ENCODE measurements at places on chromosomes 1 and 21.
A peak's percentile ranks its signal among the peaks of the same experiment; 100 is the strongest.

DNA sequence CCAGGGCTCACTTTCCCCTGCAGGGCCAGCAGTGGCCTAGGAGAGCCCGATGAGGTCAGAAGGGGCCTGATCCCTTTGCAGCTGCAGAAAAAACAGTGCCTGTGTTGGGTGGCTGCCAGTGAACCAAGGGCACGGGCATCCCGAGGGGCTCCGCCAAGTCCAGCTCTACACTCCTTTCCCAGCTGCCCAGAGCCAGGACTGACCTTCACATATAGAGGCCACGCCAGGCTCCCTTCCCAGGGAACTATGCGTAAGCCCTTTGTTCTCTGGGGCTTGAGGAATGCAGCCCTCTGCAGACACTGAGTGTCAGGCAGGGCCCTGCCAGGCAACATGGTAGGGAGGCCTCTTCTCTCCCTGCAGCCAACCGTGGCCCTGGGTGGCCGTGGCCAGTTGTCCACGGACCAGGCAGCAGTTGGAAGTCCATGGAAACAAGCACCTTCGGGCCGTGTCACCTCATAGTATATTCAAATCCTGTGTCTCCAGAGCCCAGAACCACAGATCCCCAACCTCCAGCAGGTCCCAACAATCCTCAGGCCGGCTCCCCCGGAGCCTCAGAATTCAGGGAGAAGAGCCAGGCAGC is 194.0 kb downstream of the NPHP4 start:
- DNase-seq = no peak

GRCh38 chr1:67674260-67675011 is 10.6 kb upstream of the GADD45A start:
- DNase-seq = no peak

GRCh38 chr1:202161151-202162046 is 997 bp upstream of the PTPN7 start:
- DNase-seq = no peak

GRCh38 chr1:244306544-244306943 is 145.2 kb downstream of the ADSS2 start:
- no peak for DNase-seq

DNA sequence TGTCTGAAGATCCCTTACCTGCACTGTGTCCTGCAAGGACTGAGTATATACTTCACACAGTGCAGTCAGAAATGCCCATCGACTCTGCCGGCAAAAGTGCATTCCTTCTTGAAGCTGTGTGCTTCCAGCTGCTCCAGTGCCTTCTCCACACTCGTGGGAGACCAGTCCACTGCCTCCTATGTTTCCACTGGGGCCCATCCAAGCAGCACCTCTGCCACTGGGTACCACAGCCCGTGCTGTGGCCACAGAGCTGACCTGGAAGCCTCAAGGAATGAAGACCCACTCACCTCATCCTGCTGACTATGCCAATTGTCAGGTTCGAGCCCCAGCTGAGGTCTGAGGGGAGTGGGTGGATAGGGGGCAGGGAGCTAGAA is 108.1 kb downstream of the GDAP2 start:
- no peak for DNase-seq

DNA sequence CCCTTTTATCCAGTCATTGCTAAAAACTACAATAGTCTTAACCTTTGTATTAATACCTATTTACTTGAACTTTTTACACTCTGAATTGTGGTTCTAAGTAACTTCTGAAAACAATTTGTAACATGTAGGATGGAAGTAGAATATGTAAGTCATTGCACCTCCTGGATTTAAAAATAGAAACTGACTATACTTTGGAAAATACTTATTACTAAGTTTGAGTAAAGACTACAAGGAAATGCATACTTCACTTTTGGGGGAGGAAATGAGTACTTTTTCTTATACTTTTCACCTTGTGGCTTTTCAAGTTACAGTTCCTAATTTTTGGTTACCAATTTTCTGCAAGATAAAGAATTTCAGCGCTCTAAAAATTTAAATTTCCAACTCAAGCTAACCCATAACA is 8.7 kb downstream of the RGS18 start:
- no peak for DNase-seq

DNA sequence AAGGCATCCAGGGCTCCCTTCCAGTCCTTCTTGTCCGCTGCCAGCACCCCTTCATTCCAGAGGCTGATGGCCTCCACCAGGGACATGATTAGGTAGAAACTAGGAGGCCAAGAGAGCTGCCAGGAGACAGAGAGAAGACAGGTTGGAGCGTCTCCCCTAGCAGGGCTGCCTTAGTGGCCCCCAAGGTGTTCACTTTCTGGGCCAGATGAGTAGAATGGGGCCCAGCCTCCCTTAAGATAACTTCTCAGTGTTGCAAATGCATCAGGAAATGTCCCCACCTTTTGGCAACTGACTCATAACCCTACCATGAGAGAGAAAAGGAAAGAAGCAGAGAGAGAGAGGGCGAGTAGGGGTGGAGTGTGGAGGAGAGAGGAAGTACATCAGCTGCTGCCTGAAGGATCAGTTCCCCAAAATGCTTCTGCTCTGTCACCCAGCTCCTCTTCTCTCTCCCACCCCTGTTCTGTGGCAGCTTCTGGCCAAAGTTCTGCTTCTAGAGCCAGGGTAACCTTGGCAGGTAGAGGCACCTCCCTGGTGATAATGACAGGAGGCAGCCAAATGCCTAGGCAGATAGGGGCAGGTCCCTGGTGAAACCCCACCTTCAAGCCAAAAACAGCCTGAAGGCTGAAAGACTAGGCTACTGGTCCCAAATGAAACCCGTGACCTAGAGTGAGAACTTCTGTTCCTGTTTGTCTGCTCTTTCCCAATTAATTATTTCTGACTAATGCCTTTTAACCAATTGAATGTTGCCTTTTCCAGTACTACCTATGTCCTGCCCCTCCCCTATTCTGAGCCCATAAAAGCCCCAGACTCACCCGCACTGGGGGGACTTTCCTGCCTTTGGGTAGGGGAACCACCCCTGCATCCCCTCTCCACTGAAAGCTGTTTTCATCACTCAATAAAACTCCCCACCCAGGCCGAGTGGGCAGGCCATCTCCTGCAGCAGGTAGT is at the start of gene NCF2:
Gene NCF2 (minus strand): TSS at position 216 of the 948 bp plus-strand sequence. CDS start 130 bp downstream, at position 86.
- DNase-seq = peak; percentile 100

DNA sequence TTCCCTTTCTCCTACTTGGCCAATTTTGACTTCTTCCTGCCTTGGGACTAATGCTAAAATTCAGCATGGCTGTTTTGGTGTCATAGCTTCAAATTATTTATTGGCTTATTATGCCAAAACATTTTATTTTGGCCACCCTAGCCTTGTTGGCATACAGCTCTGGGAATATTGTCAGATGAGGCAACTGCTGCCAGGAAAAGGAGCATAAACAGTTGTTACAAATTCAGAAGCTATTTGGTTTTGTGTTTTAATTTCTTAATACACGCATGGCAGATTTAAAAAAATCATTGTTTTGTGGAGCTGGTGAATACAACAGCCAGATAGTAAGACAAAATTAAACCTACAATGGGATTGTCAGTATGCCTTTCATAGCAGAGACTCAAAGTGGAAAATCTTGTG is 66.8 kb upstream of the BCL10 start:
- no peak for DNase-seq

Data from SIG-M5 (cell line).